ENCODE measurements at places on chromosomes 7 and 10.

GRCh38 chr7:81075150-81075549 lies 156.3 kb upstream of the SEMA3C start:
- no peak for DNase-seq

- no peak for DNase-seq
These were observed 41.5 kb upstream of the DGKI start for GRCh38 chr7:137888241-137888640.

DNA sequence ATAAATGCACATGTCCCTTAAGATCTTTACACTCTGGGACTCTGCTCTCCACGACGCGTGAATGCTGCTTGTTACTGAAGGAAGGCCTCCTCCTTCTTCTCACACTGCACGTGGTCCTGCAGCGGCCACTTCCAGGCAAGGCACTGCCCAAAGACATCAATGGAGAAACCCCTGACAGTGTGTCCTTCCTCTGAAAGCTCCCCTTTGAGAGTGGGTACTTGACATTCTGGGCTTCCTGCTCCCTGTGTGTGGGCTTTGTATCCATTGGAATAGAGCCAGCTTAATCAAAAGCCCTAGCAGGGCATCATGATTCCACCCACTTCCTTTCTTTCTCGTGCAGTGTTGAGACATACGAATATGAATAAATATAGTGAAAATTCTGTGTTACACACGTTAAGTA lies 69.7 kb upstream of the STK17A start:
- no peak for DNase-seq

- no peak for DNase-seq
These were observed 28.8 kb downstream of the MIOS start for GRCh38 chr7:7595451-7595850.

DNA sequence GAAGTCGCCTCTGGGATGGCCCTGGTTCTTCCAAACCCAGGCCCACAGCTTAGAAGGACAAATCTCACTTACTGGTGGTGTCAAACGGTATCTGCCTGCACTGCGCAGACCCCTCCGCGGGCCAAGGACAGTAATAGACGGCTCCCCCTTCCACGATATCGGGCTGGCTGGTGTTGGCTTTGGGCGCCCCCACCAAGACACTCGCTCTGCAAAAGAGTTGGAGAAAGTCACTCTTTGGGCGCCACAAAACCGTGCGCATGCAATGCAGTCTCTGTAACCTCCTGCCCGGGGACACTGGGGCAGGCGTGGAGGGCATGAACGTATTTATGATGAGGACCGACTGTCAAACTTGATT lies 1.1 kb downstream of the ITGA8 start:
- no peak for DNase-seq

DNA sequence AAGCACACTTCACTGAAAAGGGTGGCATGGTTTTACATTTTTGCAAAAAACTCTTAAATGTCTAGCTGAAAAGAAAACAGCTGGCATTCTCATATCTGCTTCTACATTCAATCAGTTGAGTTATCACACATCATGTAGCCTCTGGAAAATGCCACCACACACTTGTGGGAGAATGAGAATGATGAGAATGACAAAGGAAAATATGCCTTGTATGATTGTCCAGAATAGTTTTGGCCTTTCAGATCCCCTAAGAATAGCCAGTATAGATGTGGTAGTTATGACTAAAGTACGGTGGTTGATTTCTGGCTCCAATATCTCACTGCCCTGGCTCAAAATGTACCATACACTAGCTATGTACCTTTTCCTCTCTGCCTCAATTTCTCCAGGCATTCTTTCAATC lies 30.2 kb upstream of the FRMD4A start:
- no peak for DNase-seq

DNA sequence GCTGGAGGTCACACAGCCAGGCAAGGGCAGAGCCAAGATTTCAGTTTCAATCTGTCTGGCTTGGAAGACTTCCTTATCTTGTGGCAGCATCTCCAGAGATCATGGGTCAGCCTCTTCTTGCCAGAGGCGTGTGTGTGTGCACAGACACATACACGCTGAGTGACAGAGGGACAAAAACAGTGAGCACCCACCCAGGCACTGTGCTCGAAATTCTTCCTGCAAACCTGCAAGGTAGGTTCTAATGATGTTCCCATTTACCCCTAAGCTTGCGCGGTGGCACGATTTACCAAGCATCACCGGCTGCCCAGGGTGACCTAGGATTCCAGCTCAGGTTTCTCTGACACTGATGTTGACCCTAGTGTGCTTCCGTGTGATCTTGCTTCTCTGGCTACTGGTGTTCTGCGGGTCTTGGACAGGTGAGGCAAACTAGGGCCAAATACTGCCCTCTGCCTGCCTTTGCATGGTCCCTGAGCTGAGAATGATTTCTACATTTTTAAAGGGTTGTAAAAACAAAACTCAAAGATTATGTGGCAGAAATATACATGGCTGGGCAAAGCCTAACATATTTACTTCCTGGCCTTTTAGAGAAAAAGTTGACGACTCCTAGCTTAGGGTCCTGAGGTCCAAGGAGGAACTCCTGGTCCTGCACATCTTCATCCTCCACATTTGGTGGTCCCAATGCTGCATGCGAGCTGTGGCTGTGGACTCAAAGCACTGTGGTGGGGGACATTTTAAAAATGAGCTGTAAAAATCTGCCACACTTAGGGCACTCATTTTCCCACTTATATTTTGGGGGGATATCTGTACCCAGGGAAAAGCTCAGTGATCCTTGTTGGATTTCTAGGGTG lies 268.5 kb downstream of the RPS24 start:
- DNase-seq = no peak

GRCh38 chr10:31393844-31394243 lies 74.8 kb downstream of the ZEB1 start:
- DNase-seq = no peak

GRCh38 chr7:15433151-15433550 lies 128.7 kb downstream of the AGMO start:
- no peak for DNase-seq

- DNase-seq = no peak
These were observed 8.5 kb upstream of the HABP2 start for GRCh38 chr10:113544392-113544791.
